ENCODE measurements at places on chromosomes 11 and 22.
A peak's percentile ranks its signal among the peaks of the same experiment; 100 is the strongest.

DNA sequence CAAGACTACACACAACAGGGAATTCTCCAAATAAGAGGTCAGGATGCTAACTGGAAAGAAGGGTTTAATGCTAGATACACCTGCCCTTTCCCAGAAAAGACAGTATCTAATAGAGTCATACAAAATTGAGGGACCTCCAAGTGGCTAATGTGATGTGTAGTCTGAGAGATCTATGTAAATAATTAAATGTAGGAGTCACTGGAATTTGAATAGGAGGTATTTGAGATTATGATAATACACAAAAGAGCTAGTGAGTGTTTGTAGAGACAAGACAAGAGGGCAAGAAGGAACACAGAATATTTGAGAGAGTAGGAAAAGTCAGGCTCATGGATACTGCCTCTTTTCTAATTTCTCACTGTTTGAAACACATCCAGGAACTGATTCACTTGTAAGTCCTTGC, 15.5 kb upstream of the INSC start:
- H3K4me3 ChIP-seq, result no peak overlapping the region
- no peak overlapping the region for H3K27ac ChIP-seq
- no peaks in the 10 kb centered on the region for H3K4me1 ChIP-seq
- DNase-seq, result no peak
- no peaks in the 10 kb centered on the region for H3K27me3 ChIP-seq
- H3K36me3 ChIP-seq, result no peaks in the 10 kb centered on the region

DNA sequence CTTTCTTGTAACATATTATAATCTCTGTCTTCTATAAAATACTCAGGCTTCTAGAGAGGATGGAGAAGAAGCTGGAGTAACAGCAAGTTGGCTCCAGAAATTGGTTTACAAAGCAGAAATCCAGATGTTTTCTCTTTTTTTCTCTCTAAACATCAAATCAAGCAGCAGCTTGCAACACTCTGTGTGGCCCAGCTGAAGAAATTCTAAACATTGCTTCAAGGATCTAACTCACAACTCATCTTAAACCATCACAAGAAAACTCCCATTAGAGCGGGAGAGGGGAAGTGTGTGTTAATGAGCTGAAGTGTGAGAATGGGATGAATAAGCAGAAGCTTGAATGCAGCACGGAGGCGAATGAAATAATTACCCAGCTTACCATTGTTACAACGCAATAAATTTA, 146.5 kb downstream of the OPCML start:
- H3K4me1 ChIP-seq, result peaks cover 28% of the 10 kb centered on the region
- no peaks in the 10 kb centered on the region for H3K27me3 ChIP-seq
- no peaks in the 10 kb centered on the region for H3K36me3 ChIP-seq
- no peak overlapping the region for H3K27ac ChIP-seq
- DNase-seq, result no peak

GRCh38 chr11:112293614-112294013, 33.0 kb upstream of the PLET1 start:
- no peak overlapping the region for H3K4me3 ChIP-seq
- no peaks in the 10 kb centered on the region for H3K36me3 ChIP-seq
- peak overlapping the region; percentile 46 for H3K27ac ChIP-seq
- DNase-seq, result no peak
- H3K27me3 ChIP-seq, result no peaks in the 10 kb centered on the region

DNA sequence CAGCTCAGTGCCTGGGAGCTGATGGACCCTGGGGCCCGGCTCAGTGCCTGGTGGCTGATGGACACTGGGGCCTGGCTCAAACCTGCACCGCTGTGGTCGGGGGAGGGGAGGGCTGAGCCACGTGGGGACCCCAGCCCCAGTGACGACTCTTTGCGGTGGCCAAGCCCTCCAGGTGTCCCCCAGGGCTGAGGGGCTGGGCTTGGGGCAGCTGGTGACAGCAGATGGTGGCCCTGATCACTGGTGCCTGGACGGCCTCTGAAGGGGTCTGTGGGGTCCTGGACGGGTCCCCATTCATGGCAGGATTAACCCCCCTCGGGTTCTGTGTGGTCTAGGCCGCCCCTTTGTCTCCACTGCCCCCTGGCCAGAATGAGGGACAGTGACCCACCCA, 3.4 kb upstream of the MUC5B start:
- DNase-seq, result no peak
- H3K27ac ChIP-seq, result no peak overlapping the region
- H3K36me3 ChIP-seq, result no peaks in the 10 kb centered on the region
- H3K4me3 ChIP-seq, result no peak overlapping the region
- no peaks in the 10 kb centered on the region for H3K27me3 ChIP-seq

- no peak overlapping the region for H3K27ac ChIP-seq
- no peak for DNase-seq
- no peaks in the 10 kb centered on the region for H3K4me1 ChIP-seq
- H3K27me3 ChIP-seq, result no peaks in the 10 kb centered on the region
- no peaks in the 10 kb centered on the region for H3K36me3 ChIP-seq
Observed at GRCh38 chr11:44475114-44475686, 90.3 kb upstream of the CD82 start.

GRCh38 chr11:65899356-65900124, 648 bp downstream of the FOSL1 start:
- no peaks in the 10 kb centered on the region for H3K36me3 ChIP-seq
- peaks cover 17% of the 10 kb centered on the region for H3K4me1 ChIP-seq
- H3K27me3 ChIP-seq, result no peaks in the 10 kb centered on the region
- H3K27ac ChIP-seq, result peak overlapping the region; percentile 69
- peak overlapping the region; percentile 56 for H3K4me3 ChIP-seq

GRCh38 chr11:19594326-19594725, 118.3 kb upstream of the NAV2 start:
- DNase-seq, result no peak
- peaks cover 21% of the 10 kb centered on the region for H3K4me1 ChIP-seq
- no peak overlapping the region for H3K27ac ChIP-seq
- H3K36me3 ChIP-seq, result no peaks in the 10 kb centered on the region
- H3K27me3 ChIP-seq, result no peaks in the 10 kb centered on the region

DNA sequence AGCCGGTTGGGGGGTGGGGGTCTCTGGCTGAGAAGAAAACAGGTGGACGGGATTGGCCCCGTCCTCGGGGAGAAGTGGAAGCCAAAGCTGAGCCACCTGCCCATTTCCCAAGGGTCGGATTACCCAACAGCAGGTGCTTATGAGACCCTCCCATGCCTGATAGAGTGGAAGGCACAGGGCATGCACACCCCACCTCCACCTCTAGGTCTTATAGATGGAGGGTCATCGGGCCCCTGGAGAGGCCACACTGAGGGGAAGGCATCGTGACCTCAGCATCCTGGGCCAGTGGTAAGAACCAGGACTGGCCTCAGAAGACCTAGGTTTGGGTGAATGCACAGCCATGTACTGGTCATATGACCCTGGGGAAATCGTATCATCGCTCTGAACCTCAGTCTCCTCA, 85.9 kb downstream of the BUD13 start:
- no peak overlapping the region for H3K4me3 ChIP-seq
- no peaks in the 10 kb centered on the region for H3K36me3 ChIP-seq
- no peaks in the 10 kb centered on the region for H3K4me1 ChIP-seq
- no peaks in the 10 kb centered on the region for H3K27me3 ChIP-seq
- H3K27ac ChIP-seq, result no peak overlapping the region

DNA sequence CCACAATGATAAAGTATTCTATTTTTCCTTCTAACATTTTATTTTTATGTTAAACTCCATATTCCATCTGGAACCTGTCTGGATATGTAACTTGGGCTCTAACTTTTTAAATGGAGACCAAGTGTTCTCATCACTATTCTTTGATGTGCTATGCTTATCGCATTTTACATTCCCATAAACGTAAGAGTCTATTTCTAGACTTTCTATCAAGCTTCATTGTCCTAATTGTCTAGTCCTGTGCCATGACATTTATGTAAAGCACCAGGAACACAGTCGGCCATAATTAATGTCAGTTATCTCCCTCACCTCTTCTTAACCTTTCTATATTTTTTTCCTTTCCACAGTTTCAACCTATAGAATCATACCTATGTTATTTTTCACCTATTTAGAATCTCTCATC, 113.9 kb upstream of the TEAD1 start:
- no peak overlapping the region for H3K27ac ChIP-seq
- peaks cover 23% of the 10 kb centered on the region for H3K4me1 ChIP-seq
- H3K36me3 ChIP-seq, result no peaks in the 10 kb centered on the region

DNA sequence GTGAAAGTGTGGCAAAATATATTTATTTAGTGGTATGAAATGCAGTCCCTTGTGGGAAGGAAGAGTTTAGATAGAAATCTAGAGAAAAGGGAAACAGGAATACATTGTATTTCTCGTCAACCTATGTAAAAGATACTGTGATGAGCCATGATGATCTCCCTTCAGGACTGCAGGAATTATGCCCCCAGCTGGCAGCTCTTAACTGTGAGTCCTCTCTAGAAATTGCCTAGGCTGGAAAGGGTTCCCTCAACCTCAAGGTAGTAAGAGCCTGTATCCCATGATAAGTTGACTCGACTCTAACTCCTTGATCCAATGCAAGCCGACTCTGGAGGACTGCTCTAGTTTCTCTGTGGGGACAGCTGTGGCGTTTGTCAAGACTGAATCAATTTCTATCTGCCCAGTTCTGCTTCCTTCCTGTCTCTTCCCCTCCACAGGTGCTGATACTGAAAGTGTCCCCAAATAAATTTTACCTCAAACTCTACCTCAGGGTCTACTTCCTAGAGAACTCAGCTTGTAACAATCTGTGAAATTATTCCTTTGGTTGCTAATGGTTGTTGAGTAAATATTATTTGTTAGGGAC, 897.3 kb downstream of the METTL15 start:
- no peak overlapping the region for H3K4me3 ChIP-seq
- no peak for DNase-seq
- H3K4me1 ChIP-seq, result no peaks in the 10 kb centered on the region
- H3K27me3 ChIP-seq, result no peaks in the 10 kb centered on the region
- no peak overlapping the region for H3K27ac ChIP-seq
- no peaks in the 10 kb centered on the region for H3K36me3 ChIP-seq

- no peaks in the 10 kb centered on the region for H3K4me1 ChIP-seq
- H3K27me3 ChIP-seq, result no peaks in the 10 kb centered on the region
- H3K36me3 ChIP-seq, result no peaks in the 10 kb centered on the region
- no peak overlapping the region for H3K27ac ChIP-seq
Observed at GRCh38 chr11:11279956-11280689, 72.9 kb downstream of the CSNK2A3 start.

DNA sequence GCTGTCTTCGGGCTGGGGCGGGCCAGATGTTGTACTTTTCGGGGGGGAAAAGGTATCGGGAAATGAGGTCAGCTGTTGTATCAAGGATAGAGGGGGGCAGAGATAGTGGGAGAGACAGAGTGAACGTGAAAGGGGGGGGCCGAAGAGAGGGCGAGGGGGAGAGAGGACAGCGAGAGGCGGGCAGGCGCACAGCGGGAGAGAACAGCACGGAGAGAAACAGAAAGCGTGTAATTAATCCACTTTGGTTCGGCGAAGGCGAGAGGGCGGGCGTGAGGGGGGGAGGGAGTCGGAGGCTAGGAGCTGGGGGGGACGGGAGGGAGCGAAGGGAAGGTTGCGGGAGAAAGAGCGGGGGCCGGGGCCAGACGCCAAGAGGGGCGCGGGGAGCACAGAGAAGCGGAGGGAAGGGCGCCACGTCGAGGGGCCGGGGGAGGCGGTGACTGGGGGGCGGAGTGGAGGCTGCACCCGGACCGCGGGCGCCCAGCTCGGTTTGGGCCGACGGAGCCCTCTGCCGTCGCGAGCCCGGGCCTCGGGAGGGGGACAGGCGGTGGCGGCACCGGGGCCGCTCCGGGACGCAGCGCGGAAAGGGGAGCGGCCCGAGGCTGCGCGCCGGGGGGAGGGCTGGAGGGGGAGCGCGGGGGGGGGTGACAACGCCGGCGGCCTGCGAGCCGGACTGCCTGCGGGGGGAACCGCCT, 612 bp downstream of the IGF2 start:
- H3K27ac ChIP-seq, result no peak overlapping the region
- peak overlapping the region; percentile 51 for H3K4me3 ChIP-seq
- H3K27me3 ChIP-seq, result peaks cover 12% of the 10 kb centered on the region
- H3K4me1 ChIP-seq, result peaks cover 17% of the 10 kb centered on the region

Data from vagina (tissue), 2 donors.